ENCODE measurements at places on chromosomes 1 and 21.

GRCh38 chr1:41025979-41026819 lies 4.7 kb upstream of the SLFNL1 start:
- no peak for DNase-seq

DNA sequence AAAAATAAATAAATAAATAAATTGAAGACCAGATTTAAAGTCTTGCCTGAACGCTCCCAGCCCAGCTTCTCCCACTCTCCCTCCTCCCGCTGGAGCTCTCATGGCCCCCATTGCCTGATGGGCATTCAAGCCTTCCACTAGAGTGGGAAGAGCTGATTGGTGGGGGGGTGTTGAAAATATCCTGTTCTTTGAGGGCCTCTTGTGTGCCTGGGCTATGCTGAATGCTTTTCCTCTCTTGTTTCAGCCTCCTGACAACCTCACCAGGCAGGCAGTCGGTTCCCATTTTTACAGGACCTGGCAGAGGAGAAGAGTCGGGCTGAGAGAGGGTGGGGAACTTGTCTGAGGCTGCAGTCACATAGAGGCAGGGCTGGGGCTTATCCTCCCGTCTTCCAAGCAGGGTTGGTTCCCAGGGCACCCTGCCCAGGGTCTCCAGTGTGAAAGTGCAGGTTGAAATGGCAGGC lies 59.2 kb upstream of the SSBP3 start:
- no peak for DNase-seq

DNA sequence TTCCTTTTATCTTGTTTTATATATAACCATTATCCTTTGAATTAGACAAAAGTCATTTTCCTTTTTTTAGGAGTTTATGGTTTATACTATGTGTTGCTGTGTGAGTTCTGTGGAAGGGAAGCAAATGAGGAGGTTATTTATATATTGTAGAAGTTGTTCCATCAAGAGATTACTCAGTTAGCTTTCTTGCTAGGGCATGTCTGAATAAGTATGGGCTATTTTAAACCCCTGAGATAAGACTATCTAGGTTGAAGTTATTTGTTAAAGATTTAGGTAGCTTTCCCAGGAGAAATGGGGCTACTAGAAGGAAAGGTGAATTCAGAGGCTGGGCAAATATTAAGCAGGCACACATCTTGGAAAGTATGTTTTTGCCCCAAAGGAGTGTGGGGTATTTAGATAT lies 16.1 kb upstream of the VAMP4 start:
- no peak for DNase-seq

GRCh38 chr1:53956308-53957168 lies 10.4 kb downstream of the LRRC42 start:
- no peak for DNase-seq

GRCh38 chr1:223197923-223198627 lies 55.0 kb upstream of the TLR5 start:
- DNase-seq = no peak

- peak; percentile 35 for DNase-seq
Observed at GRCh38 chr1:172699111-172699510, 40.2 kb downstream of the FASLG start.

DNA sequence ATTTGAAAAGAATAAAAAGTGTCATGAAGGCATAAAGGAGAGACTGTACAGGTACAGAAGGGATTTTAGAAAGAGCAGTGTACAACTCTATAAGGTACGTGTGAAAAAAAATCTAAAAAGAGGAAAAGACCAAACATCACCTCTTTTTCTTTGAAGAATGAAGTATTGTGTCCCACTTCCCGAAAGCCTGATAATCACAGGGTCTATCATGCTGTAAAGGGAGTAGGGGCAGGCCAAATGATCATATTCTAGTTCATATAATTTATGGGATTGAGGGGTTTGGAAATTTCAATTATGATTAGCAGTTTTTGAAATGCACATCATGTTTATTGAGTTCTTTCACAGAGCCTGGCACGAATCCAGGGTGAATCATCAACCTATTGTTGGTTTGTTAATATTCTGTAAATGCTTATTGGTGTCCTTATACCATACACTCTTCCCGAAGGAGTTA lies 910 bp upstream of the RERE start:
- no peak for DNase-seq

- no peak for DNase-seq
Observed at GRCh38 chr1:62368989-62369388, 49.8 kb upstream of the KANK4 start.

DNA sequence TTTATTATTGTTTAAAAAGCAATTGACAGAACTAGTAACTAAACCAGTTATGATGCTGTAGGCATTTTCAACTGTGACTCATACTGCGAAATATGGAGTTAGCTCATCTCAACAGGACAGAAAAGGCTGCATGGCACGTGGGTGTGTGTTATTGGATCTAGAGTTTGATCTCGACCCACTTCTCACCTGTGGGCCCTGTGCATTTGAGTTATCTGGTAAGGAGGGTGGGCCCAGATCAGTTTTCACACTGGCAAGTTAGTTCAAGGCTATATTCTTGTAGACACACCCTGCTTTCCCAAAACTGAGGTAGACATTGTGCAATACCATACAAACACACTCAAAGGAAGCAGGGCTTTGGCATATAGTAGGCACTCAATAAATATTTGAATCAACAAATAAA lies 71.3 kb upstream of the PRDX6 start:
- DNase-seq = no peak

- DNase-seq = no peak
Observed at GRCh38 chr1:186183970-186184628, 191.0 kb downstream of the TPR start.

GRCh38 chr1:28249013-28249865 lies 10.1 kb upstream of the SESN2 start:
- no peak for DNase-seq

GRCh38 chr1:26541816-26542711 lies 12.5 kb downstream of the RPS6KA1 start:
- DNase-seq = peak; percentile 76

GRCh38 chr1:79496129-79496528 lies 489.6 kb upstream of the ADGRL4 start:
- no peak for DNase-seq

DNA sequence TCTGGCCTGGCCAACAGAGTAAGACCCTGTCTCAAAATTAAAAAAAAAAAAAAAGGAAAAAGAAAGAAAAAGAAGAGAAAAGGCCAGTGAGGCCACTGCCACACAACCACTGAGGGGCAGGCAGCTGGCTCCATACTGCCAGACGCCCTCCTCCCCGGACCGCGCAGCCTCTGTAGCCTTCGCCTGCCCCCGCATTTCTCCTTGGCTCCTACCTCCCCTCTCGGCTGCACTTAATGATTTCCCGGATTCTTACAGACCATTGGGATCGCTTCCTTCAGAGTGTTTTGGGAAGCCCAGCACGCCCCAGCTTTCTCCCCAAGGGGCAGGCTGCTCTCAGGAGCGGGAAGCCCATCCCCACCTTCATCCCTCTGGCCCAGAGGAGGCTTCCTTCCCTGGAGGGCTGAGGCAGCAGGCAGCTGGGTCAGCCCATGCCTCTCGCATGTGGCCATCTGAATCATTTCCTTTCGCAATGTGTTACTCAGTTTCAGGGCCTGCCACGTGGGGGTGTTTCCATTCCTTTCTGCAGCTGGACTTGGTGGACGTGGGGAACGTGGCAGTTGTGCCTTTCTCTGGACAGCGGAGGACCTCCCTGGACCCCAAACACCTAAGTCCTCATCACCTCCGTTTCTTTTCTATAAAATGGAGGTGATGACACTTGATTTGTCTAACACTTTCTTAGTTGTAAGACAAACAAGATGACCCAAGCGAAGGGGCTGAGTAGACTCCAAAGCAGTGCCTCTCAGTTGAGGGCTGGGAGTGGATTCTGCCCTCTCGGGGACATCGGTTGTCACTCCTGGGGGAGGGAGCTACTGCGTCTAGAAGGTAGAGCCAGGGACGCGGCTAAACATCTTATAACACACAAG lies 2.3 kb downstream of the SLC2A5 start:
- DNase-seq = no peak

DNA sequence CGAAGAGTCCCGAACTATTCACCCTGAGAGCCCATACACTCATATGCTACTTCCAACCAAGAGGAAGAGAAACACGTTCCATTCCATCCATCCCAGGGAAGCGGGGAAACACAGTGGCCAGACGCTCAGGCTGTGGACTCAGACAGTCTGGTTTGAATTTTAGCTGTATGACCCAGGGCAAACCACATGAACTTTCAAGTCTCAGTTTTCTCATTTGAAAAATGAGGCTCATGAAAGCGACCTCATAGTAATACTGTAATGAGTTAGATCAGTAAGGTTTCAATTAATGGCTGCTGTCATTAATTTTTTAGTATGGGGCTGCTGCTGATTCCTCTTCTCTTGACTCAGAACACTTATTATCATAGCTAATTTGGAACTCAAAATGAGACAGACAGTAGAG lies 1.5 kb downstream of the FCRL4 start:
- no peak for DNase-seq

DNA sequence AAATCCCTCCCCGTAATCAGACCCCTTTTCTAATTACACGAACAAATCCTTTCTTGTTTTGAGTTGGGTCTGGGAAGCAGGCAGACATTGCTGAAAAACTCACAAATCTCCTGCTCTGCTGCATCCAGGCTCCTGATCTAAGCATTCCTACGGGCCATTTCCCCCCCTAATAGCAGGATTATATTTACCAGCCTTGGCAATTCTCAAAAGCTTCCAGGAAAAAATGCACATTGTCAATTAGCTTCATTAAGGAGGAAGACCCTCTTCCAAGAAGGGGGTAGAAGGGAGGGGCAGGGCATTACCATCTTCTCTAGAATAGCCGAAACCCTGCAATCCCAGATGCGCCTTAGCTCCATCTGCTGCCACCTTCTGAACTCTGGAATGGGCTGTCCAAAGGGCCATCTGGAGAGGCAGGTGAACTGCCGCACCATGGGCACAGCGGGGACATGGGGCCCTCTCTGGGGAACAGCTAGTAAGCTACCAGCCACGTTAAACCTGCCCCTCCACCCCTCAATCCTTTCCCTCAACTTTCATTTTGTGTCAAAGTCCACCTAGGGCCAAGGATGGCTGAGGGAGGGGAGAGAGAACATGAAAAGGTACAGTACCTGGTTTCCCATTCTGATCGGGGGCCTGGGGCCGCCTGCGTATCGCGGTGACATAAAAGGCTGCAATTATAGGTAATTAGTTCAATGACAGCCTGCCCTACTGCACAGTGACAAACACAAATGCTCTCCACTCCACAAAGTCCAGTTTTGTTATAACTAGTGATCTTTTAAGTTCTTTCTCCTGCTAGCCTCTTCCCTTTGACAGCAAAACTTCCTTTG lies 56.8 kb downstream of the MRPL37 start:
- DNase-seq = no peak

DNA sequence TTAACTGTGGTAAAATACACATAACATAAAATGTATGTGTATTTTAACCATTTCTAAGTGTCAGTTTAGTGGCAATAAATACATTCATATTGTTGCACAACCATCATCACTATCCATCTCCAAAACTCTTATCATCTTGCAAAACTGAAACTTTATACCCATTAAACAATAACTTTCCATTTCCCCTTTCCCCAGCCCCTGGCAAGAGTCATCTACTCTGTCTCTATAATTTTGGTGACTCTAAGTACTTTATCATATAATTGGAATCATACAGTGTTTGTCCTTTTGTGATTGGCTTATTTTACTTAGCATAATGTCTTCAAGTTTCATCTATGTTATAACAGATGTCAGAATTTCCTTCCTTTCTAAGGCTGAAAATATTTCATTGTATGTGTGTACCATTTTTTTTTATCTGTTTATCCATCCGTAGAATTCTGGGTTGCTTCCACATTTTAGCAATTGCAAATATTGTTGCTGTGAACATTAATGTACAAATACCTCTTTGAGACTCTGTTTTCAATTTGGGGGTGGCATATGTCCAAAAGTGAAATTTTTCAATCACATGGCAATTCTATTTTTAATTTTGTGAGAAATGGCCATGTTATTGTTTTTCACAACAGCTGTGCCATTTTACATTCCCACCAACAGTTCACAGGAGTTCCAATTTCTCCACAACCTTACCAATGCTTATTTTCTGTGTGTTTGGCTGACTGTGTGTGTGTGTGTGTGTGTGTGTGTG lies 153.9 kb upstream of the GORAB start:
- DNase-seq = no peak

- no peak for DNase-seq
Observed at GRCh38 chr1:39082811-39083576, 56.8 kb downstream of the NDUFS5 start.

- DNase-seq = no peak
Observed at GRCh38 chr1:22915816-22916470, 56.7 kb downstream of the LACTBL1 start.

GRCh38 chr1:175188936-175189335 lies 3.6 kb downstream of the KIAA0040 start:
- no peak for DNase-seq

DNA sequence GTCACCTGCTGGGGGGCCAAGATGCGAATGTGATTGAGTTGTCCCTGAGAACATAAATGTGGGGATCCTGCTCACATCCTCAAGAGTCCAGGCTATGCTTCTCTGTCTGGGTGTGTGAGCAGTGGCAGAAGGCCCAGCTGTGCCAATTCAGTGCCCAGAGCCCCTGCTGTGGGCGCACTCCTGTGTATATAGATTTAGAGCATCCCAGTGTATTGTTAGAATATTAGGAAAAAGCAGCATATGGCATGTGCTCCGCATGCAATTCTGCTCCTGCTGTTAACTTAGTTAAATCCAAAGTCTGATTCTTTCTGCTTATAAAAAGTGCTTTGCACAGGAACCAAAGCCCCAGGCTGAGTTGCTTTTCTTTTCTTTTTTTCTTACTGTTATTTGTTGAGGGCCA lies 37.8 kb downstream of the FAM78B start:
- no peak for DNase-seq

- peak; percentile 27 for DNase-seq
Observed at GRCh38 chr1:19811206-19811851, 3.8 kb downstream of the RNF186 start.

DNA sequence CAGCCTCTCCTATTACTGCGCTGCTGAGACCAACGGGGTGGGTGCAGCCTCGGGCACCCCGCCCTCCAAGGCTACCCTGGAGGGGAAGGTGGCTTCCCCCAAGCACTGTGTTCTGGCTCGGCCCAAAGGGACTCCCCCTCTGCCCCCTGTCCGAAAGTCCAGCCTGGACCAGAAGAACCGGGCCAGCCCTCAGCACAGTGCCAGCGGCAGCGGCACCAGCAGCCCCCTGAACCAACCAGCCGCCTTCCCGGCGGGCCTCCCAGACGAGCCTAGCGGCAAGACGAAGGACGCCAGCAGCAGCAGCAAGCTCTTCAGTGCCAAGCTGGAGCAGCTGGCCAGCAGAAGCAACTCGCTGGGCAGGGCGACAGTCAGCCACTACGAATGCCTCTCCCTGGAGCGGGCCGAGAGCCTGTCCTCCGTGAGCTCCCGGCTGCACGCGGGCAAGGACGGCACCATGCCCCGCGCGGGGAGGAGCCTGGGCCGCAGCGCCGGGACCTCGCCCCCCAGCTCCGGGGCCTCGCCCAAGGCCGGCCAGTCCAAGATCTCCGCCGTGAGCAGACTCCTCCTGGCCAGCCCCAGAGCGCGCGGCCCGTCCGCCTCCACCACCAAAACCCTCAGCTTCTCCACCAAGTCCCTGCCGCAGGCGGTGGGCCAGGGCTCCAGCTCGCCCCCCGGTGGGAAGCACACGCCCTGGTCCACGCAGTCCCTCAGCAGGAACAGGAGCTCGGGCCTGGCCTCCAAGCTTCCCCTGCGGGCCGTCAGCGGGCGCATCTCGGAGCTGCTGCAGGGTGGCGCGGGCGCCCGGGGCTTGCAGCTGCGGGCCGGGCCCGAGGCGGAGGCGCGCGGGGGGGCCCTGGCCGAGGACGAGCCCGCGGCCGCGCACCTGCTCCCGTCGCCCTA lies 533.1 kb downstream of the KIF26B start:
- peak; percentile 43 for DNase-seq

Data from endothelial cell (in vitro differentiated cells).